ENCODE measurements at places on chromosomes 3 and 15.

GRCh38 chr3:189507856-189508255 lies 123.3 kb upstream of the TP63 start:
- H3K27me3 ChIP-seq = no peaks in the 10 kb centered on the region
- no peak overlapping the region for H3K4me3 ChIP-seq

GRCh38 chr3:197734667-197735318 lies 1.9 kb downstream of the RUBCN start:
- H3K27me3 ChIP-seq = no peaks in the 10 kb centered on the region
- H3K4me3 ChIP-seq = no peak overlapping the region
- peaks cover 2% of the 10 kb centered on the region for H3K36me3 ChIP-seq
- peaks cover 27% of the 10 kb centered on the region for H3K4me1 ChIP-seq
- H3K27ac ChIP-seq = no peak overlapping the region
- no peak for DNase-seq

GRCh38 chr3:139979991-139980390 lies 45.0 kb downstream of the CLSTN2 start:
- no peaks in the 10 kb centered on the region for H3K27me3 ChIP-seq
- no peak overlapping the region for H3K4me3 ChIP-seq
- H3K36me3 ChIP-seq = no peaks in the 10 kb centered on the region

- H3K4me1 ChIP-seq = peaks cover 24% of the 10 kb centered on the region
- no peak overlapping the region for H3K4me3 ChIP-seq
- H3K36me3 ChIP-seq = no peaks in the 10 kb centered on the region
- H3K27me3 ChIP-seq = no peaks in the 10 kb centered on the region
- DNase-seq = peak; percentile 30
- H3K27ac ChIP-seq = no peak overlapping the region
These were observed 486.3 kb upstream of the PROK2 start for GRCh38 chr3:72271216-72271615.
